ENCODE measurements at places on chromosomes 1 and 21.
A peak's percentile ranks its signal among the peaks of the same experiment; 100 is the strongest.

DNA sequence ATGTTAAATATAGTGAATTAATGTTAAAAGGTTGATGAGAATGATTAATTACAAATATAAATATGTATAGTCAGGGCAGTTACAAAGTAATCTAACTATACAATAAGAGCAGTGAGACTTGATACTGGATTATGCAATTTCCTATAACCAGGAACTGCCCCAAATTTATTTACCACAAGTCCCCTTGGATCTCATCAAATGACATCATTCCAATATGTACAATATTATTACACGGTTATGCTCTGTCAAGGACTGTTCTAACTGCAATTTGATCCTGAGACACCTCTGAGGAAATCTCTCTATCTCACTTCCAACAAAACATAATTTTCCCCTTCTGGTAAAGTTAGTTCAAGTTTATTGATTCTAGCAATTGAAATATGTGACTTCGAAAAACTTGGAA lies 917.6 kb downstream of the NCAM2 start:
- DNase-seq: no peak

DNA sequence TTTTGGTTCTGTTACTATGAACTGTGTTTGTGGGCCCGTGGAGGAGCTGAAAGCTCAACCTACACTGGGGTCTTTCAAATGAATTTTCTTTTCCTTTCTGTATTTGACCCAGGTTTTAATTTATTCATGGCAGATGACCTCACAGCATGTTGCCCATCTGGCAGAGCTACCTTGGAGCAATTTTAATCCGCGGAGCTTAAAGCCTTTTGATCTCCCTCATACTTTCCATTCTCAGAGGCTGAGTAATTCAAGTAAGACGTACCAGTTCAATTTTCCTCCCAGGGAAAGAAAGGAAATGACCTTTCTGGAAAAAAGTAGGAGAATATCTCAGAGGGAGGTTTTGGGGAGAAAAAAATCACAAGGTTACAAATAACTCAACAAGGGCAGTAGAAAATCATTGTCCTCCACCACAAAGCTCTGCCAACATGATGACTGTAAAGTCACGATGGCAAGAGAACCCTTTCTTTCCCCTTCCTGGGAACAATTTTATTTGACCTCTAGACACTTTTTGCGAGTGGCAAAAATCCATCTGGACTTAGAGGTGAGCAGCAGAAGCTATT lies 21.6 kb upstream of the PCP4 start:
- no peak for DNase-seq

DNA sequence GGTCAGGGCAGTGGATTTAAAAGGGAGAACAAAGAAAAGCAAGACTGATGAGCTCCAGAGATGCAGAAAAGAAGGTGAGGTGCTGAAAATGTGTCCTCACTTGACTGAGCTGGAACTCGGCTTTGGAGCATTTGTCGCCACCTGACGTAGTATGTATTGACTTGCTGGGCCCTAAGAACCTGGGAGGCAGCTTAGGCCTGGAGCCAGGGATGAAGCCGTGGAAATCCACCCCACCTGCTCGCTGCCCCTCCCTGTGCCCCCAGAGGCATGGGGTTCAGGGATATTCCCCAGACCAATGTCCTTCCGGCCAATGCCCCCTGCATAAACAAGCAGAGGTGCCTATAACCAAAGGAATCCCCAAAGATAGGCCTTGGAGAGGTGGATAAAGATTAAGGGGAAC lies 14.3 kb downstream of the MRAP start:
- DNase-seq: no peak

DNA sequence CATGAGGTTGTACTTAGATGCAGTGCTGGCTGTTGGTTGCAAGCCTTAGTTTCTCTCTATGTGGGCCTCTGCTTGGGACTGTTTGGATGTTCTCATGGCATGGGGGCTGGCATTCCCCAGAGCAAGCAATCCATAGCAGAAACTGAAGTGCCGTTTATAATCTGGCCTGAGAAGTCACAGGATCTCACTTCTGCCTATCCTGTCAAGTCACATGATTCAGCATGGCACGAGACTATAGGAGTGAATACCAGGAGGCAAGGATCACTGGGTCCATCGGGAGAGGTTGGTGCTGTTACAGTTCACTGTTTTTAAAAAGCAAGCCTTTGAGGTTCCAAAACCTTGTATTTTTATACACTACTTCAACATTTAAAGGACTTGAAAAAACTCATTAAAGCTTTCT lies 16.7 kb downstream of the COLGALT2 start:
- no peak for DNase-seq

DNA sequence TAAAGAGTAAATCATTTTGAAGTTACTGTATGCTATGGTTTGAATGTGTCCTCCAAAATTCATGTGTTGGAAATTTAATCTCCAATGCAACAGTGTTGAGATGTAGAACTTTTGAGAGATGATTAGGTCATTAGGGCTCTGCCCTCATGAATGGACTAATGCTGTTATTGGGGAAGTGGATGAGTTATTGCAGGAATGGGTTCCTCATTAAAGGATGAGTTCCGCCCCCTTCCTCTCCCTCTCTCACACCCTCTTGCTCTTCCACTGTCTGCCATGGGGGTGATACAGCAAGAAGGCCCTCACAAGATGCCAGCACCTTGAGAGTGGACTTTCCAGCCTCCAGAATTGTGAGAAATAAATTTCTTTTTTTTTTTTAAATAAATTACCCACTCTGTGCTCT lies 97.6 kb downstream of the ATP1A1 start:
- no peak for DNase-seq

- DNase-seq: peak; percentile 22
Observed at GRCh38 chr1:110196917-110197765, 13.0 kb upstream of the KCNC4 start.

- DNase-seq: no peak
Observed at GRCh38 chr1:215970406-215970805, 403.3 kb downstream of the KCTD3 start.

DNA sequence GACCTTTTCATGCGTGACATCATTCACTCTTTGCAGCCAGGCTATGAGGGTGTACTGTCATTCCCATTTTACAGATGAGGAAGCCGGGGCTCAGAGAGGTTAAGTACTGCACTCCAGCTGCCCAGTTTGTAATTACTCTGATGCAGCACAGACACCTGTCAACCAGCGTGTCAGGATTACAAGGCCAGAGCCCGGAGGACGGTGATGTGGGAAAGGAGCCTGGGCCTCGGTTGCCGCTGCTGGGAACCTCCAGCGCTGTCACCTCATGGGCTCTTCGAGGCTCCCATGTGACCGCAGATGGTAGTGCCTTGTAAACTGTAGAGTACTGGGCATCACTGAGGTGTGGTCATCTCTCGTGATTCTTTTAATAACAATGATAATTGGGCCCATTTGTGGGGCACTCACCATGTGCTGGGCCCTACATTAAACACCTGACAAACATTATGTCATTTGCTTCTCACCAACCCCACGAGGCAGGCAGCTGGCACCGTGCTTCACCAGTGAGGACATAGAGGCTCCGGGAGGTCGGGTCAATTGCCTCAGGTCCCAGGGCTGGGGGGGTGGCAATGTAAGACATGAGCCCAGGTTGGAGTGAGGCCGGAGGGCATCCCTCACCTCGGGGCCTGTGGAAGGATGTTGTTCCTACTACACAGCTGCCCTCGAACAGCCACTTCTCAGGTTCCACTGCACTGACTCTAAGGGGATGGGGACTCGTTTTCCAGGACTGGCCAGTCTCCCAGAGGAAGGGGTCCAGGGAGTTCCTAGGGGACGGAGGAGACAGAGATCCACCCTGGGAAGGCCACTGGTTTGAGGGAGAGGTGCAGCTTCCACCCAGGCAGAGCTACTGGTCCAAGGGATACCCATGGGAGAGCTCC lies 42.8 kb upstream of the PADI1 start:
- no peak for DNase-seq

GRCh38 chr1:151936653-151937052 lies 27.3 kb upstream of the THEM4 start:
- DNase-seq: no peak

DNA sequence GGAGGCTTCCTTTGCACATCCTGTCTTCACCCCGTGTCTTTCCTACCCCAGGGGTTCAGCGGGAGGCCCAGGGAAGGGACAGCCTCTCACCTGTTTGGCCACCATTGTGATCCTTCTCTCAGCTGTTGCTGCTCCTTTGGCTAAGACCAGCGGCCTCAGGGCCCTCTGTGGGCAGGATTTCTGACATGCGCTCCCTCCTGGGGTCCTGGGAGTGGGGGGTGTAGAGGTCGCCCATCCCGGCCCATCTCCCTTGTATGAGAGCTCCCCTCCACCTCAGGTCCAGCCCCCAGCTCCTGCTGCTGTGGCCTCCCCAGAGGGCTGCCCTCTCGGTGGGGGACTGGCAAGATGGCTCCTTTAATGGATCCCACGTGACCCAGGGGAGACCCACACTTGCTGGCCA lies 120.5 kb downstream of the PRDM2 start:
- no peak for DNase-seq

GRCh38 chr1:159141584-159142390 lies 29.6 kb upstream of the CADM3 start:
- no peak for DNase-seq

- DNase-seq: no peak
Observed at GRCh38 chr1:192488058-192488457, 87.5 kb upstream of the RGS1 start.

GRCh38 chr1:154241703-154242351 lies 21.1 kb downstream of the UBAP2L start:
- DNase-seq: no peak

DNA sequence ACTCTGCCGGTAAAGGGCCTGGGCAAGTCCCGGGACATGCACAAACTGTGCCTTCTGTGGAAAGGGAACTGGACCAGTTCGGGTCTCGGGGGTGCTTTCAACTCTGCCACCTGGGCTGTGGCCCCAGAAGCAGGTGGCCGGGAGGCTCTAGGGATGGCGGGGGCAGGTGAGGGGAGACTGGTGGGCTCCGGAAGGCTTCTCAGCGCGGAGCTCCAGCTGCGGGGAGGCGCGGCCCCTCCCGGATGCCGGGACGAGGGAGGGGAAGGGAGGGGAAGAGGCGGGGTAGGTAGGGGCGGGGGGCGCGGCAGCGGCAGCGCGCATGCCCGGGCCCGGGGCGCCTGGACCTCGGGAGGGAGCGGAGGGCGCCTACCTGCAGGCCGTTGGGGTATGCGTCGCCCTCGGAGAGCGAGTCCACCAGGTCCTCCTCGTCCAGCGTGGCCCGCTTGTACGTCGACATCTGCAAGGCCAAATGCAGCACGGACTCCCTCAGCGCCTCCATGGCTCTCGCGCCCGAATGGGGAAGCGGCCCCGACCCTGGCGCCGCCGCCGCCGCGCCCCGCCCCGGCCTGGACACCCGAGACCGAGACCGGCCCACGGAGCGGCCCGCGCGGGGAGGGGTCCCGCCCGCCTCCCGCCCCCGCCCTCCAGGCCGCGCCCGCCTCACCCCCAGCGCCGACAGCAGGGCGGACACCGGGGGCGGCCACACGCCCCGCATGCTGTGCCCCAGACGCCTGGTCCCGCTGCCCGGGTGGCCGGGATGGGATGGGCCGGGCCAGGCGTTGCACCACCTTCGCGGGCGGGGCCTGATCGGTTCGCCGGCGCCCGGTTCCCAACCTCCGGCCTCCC lies at the start of gene ECE1:
Gene ECE1 (minus strand): TSS at position 764 of the 846 bp plus-strand sequence. CDS start 49 bp downstream, at position 715.
- DNase-seq: peak; percentile 37

- DNase-seq: no peak
Observed at GRCh38 chr1:198641501-198641900, 2.7 kb downstream of the PTPRC start.

- no peak for DNase-seq
Observed at GRCh38 chr1:110155878-110156522, 5.7 kb downstream of the SLC6A17 start.

DNA sequence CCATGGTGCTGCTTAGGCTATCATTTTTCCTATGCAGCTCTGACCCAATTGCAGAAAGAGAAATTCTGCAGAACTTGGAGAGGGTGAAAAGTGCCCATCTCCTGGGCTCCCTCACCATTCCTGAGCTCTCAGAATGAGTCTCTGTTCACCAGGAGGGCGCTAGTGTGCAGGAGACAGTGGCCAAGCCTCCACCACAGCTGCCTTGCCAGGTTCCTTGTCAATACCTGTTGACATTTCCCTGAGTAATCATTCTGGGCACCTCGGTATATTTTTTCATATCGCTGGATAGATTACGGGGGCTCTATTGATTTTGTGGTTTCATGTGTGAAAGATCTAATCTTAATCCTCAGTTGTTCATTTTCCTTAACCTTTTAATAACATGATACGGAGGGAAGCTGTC lies 13.0 kb upstream of the C8B start:
- DNase-seq: no peak

GRCh38 chr1:12434174-12434573 lies 183.8 kb downstream of the DHRS3 start:
- peak; percentile 32 for DNase-seq

DNA sequence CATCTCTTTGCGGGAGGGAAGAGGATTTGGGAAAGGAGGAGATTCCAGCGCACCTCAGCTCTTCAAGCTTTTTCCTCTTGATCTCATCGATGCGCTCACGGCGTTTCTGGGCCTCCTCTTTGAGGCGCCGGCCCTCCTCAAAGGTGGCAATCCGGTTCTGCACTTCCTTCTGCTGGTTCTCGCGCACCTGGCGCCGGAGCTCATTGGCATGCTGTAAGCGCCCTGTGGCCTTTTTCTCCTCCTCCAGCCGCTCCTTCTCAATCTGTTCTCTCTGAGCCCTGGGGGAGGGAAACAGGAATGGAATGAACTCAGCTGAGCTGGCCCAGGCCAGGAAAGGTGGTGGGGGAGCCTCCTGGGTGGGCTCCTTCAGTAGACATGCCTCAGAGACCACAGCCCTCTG lies 10.4 kb upstream of the VSIG8 start:
- no peak for DNase-seq

DNA sequence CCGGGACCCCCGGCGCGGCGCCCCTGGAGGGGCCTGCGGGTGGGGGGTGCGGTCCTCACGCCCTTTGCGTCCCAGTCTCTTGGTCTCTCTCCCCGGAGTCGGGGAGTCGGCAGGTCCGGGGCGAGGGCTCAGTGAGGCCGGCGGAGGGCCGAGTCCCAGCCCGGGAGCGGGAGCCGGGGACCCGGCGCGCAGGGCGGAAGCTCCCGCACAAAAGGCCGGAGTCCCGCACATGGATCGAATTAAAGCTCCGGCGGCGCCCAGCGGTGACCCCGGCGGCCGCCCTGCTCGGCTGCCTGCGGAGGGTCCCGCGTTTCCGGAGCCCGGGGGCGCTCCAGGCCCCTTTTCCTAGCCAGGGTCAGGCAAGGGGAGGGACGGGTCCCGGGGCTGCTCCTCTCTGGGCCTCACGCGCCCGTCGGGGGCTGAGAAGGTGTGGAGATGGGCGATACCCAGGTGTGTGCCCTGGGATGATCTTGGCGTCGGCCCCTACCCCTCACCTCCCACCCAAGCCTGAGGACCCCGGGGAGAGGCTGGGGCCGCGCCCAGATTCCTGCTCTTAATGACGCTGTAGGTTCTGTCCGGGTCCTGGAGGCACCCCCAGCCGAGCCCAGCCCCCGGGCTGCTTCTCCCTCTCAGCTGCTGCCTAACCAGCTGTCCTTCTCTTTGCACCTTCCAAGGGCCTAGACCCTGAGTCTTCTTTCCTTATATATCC lies 512 bp downstream of the FBLIM1 start:
- no peak for DNase-seq

All from stimulated activated CD4-positive, alpha-beta T cell treated with anti-CD3 and anti-CD28 coated beads, TNF-alpha, amount 100 ng/mL, for 1 hour (primary cell).